ENCODE measurements at places on chromosomes 1 and 21. TPM values are rescaled to one million over a fixed set of nuclear protein-coding genes. Genes with fewer than 3 reads are reported as not detected.

CHI3L2 gene
- 1.6 TPM for total RNA-seq

- DNase-seq = no peak
Observed at GRCh38 chr1:184945029-184945428, 29.3 kb downstream of the NIBAN1 start.

DNA sequence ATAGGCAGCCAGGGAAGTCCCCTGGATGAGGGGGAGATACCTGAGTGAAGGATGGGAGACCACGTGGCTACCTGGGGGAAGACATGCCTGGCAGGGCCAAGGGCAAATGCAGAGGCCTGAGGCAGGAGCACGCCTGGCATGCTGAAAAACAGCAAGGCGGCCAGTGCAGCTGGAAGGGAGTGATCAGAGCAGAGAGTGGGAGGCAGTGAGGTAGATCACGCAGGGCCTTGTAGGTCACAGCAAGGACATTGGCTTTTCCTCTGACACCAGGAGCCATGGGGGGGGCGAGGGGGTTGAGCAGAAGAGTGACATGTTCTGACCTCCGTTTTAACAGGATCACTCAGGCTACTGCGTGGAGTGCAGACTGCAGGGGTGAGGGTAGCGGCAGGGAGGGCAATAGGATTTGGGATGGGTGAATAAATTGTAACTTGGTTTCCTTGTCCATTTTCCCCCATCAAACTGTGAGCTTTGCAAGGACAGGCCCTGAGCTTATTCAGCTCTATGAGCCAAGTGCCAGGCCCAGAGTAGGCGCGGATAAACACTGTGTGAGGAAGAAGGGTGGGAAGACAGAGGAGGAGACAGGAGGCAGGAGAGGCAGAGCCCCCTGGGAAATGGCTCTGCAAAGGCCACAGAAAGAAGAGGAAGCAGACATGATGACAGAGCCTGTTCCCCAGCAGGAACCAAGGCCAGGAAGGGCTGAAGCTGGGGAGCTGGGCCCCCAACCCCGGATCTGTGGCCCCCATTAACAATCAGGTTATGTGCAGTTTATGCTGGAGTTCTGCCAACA, 16.6 kb downstream of the IFI6 start:
- no peak for DNase-seq

CADM3 gene
- 0.85 TPM for total RNA-seq
